Kidney glomerular epithelial cell (primary cell): ENCODE measurements at places on chromosomes 7 and 10.

GRCh38 chr10:107341281-107341680 lies 176.8 kb upstream of the SORCS1 start:
- no peak for DNase-seq

DNA sequence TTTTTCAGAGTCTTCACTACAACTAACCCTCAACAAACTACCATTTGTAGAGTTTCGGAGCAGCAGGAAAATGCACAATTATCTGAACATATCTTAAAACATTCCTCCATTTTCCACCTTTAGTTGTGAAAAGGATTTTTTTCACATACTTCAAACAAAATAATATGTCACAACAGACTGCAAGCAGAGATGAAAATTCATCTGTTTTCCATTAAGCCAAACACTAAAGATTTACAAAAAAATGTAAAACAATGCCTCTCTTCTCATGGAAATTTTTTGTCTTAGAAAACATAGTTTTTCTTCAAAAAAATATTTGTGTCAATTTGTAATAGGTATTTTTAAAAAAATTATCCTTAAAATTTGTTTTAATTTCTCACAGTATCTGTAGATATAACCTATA lies 98.9 kb downstream of the ARHGAP12 start:
- no peak for DNase-seq

DNA sequence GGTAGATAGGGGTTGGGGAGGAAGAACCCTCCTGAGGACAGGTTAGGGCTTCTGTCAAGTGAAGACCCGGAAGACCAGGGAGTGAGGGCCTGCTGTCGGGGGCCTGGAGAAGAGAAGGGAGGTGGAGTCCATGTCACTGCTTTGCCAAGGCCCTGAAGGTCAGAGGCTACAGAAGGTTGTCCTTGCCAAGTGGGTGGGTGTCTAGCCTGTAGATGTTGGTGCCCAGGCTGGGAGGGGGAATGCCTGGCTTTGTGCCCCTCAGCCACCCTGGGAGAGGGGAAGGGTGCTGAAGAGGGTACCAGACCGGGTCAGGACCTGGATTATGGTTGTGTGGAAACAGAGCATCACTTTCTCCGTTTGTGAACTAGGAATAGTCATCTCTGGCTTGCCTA lies 67.2 kb upstream of the AQP1 start:
- no peak for DNase-seq

GRCh38 chr7:138299066-138299465 lies 161.0 kb upstream of the TRIM24 start:
- no peak for DNase-seq
